ENCODE measurements at places on chromosomes 2 and 18. TPM values are rescaled to one million over a fixed set of nuclear protein-coding genes. Genes with fewer than 3 reads are reported as not detected.

GRCh38 chr18:68150961-68151360 lies 563.9 kb downstream of the TMX3 start:
- DNase-seq = no peak

DNA sequence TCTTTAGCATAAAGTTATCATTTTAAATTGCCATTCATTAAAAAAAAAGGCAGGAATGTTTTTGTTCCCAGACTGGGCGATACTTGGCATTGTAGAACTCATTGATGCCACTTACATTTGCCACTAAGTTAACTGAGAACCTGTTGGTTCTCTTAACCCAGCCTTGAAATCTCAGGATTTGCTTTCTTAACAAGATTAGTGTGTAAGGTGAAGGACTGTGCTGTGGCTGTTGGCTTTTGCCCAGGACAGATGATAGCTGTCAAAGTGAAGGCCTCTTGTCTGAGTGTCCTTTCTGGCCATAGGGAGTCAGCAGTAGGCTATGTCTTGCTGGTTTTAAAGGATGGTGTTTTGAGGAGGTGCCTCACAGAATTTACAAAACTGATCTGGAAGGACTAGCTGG lies 2.6 kb downstream of the DPYSL5 start:
- DNase-seq = no peak

- DNase-seq = no peak
Measured at GRCh38 chr2:40346535-40347354, 105.1 kb downstream of the SLC8A1 start.

DNA sequence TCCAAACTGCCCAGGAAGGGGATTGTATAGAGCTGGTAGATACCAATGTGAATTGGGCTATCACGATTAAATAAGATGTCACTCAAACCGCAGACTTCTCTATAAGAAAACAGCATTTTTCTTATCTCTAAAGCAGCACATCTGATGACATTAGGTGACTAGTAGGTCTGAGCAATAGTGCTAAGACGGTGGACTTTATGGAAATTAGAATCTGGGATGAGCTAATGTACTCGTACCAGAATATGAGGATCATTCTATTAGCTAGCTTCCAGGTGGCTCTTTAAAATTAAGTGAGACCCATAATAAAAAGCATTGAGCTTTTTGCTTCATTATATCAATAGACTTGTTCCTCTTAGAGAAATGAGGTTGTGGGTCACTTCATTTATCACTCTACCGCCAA lies 130.0 kb upstream of the MC4R start:
- DNase-seq = no peak

DNA sequence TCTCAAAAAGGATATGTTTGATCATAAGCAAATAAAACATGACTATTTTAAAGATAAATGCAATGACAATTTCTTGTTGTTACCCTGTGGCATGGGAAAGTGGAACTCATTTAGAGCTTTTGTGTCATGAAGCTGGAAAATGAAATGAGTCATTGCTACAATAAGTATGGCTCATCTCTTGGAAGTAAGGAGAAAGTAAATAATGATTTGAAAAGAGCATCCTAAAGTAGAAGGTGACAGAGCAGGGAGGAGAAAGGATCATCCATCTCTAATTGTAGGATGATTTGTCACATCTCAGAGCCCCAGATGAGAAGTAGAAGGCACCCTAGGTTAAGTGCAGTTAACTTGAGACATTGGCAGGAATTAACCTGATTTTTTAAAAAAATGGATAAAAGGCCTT lies 200.5 kb downstream of the CPS1 start:
- DNase-seq = no peak

DNA sequence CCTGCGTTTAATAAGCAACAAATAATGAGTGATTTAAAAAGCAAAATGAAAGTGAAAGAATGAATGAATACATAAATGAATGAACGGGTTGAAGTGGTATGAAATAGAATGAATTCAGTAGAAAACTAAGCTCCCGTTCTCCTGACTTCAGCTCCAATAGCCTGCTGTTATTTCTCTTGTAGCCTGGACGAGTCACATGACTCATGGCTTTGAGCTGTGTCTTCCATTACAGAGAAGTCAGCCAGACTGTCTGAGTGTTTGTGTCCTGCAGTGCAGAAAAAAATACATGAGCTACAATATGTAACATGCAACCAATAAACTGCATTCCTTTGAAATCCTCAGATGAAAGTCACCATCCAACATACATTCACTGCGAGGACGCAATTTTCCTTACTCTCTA lies 21.2 kb downstream of the SCG2 start:
- DNase-seq = no peak

GRCh38 chr18:11974741-11975325 lies 6.5 kb upstream of the IMPA2 start:
- no peak for DNase-seq

DNA sequence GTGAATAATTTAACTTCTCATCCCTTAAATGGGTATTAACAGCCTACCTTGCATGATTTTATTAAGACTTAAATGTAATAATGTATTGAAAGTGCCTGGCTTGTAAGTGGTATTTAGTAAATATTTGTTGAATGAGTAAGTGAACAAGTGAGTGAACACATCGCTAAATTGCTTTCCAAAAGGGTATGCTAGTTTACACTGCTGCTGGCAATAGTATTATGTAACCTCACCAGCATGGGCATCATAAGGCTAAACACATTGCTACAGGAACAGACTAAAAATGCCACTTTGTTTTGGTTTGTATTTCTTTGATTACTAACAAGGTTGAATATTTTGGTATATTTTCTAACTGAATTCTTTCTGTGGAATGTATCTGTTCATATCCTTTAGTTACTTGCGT lies 9.8 kb downstream of the WDR43 start:
- no peak for DNase-seq

- DNase-seq = no peak
Measured at GRCh38 chr2:241112592-241112991, 10.5 kb upstream of the MTERF4 start.

GRCh38 chr2:68772109-68772508 lies 37.5 kb downstream of the ARHGAP25 start:
- no peak for DNase-seq

DNA sequence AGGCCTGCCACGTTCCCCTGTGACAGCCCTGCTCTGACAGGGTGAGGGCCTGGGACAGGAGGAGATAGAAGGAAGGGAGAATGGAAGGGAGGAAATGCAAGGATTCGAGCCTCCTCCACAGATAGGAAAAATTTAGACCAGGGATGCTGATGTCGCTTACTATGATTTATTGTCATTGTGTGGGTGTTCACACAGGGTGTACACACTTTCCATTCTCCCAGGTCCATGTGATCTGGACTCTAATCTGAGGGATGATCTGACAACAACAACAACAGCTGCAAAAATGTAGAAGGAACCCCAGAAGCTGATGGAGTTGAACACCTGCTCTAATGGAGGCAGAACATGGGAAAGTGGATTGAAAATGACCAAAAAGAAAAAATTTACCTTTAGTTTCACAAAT lies 231.7 kb upstream of the TNP1 start:
- no peak for DNase-seq

DNA sequence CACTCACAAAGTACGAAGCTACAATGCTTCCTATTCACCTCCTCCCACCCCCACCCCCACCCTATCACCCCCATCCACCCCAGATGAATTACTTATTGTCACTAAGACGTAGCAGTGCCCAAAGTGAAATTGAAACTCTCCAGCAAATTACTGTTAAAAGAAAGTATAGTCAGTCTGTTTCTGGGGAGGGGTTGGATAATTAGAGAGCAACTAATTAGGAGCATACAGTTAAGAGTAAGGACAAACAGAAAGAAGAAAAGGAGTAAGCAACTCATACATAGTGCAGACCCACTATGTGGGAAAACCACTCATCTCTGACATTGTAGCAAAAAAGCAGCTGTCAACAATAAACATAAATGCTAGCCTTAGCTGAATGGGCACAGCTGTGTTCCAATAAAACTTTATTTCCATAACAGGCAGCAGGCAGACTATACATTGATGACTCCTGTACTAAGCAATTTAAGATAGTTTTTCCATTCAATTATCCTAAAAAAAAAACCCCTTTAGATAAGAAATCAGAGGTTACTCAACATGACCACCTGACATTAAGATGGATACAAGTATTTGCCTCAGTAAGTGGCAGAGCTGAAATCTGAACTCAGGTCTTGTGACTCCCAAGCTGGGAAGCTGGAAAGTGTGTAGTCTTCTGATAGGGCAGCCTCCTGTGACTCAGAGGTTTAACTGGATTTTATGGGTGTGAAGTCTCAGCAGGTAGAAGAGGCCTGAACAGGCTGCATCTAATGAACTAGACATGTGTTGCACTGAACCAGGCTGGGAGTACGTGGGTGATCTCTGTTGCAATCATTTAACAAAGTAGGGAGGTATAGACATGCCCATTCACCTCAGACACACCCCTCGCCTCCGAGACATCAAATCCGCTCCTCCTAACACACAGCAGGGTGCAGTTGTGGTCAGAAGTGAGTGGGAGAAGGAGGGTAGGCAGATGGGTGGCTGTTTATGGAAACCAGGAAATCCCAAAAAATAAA lies 171.8 kb upstream of the KLF7 start:
- DNase-seq = no peak

DNA sequence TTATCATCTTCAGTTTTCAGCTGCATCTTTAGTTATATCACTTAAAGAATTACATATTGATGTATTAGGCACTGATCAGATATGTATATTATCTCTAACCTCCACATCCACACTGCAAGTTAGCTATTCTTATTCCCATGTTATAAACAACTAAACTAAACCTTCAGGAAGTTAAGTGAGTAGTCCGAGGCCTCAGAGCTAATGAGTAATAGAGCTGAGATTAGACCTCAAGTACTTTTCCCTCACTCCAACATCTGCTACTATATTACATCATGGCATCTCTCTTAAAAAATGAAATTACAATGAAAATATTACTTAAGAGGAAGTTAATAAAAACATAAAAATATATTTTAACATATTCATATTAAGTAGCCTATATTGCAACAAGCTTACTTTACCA lies 183.6 kb upstream of the MAP2 start:
- DNase-seq = no peak

DNA sequence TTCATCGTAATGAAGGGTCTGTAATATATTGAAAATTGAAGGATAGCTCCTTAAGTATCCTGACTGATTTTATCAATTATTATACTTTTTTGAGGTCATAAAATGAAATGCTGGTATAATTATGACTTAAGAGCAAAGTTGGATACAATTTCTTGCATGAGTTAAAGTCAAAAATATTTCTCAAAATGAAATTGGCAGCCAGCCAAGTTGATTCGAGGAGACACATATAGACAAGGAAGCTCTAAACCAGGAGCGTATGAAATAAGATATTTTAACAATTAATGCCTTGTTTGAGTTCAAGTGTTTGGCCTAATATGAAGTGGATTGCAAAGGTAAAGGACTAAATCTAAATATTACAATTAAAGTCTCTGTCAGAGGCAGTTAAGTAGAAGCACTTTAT lies 260.4 kb upstream of the DSEL start:
- no peak for DNase-seq

- peak; percentile 90 for DNase-seq
Measured at GRCh38 chr18:55322178-55322735, 265.7 kb downstream of the TCF4 start.

DNA sequence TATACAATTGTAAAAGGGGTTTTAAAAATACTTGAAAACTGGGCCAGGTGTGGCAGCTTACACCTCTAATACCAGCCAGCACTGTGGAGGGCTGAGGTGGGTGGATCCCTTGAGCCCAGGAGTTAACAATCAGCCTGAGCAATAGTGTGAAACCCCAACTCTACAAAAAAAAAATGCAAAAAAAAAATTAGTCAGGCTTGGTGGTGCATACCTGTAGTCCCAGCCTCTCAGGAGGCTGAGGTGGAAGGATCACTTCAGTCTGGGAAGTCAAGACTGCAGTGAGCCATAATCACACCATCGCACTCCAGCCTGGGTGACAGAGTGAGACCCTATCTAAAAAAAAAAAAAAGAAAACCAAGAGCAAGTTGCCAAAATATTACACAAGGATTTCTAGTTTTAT lies 182.7 kb downstream of the UBE2E3 start:
- DNase-seq = no peak

GRCh38 chr2:10891848-10892247 lies 19.9 kb upstream of the KCNF1 start:
- DNase-seq = no peak

DNA sequence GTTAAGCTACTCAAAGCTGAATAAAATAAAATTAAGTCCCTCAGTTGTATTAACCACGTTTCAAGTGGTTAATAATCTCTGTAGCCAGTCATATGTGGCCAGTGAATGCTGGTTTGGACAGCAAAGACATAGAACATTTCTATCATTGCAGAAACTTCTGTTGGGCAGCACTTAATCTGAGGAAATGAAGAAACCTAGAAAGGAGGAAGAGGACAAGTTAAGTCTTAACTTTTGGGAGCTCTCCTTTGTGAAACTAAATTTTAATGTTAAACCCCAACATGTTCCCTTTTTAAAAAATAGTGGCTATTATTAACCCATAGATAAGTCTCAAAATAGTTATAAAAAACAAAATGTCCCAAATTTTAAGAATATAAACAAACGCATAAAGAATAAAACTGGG lies 421.3 kb downstream of the ARHGAP15 start:
- DNase-seq = no peak

- DNase-seq = no peak
Measured at GRCh38 chr2:100853909-100854810, 34.2 kb downstream of the NPAS2 start.

- DNase-seq = no peak
Measured at GRCh38 chr2:60678551-60678950, 77.5 kb upstream of the PAPOLG start.

PAX8 gene
- polyA plus RNA-seq = 298 TPM

MYO5B gene
- polyA plus RNA-seq = 29.0 TPM

SNED1 gene
- polyA plus RNA-seq = 10.6 TPM

REG3A gene
- polyA plus RNA-seq = not detected

DLGAP1 gene
- polyA plus RNA-seq = 5.0 TPM

CKAP2L gene
- polyA plus RNA-seq = 14.8 TPM

UGT1A10 gene
- not detected for polyA plus RNA-seq

Data from renal pelvis (tissue), 12 donors.